ENCODE measurements at places on chromosomes 1 and 21.
A peak's percentile ranks its signal among the peaks of the same experiment; 100 is the strongest.

- DNase-seq, result no peak
These were observed 65.4 kb downstream of the FAM163A start for GRCh38 chr1:179808503-179808902.

GRCh38 chr1:26833432-26834405, 7.2 kb downstream of the ZDHHC18 start:
- DNase-seq, result peak; percentile 74

GRCh38 chr1:79295967-79296366, 289.4 kb upstream of the ADGRL4 start:
- DNase-seq, result no peak

GRCh38 chr1:202247837-202248795, 54.5 kb downstream of the LGR6 start:
- no peak for DNase-seq

GRCh38 chr1:42756956-42757891, 9.6 kb downstream of the P3H1 start:
- DNase-seq, result no peak

GRCh38 chr1:86515597-86515996, 31.3 kb upstream of the CLCA4 start:
- DNase-seq, result no peak

GRCh38 chr21:17979763-17980162, 160.6 kb upstream of the C21orf91 start:
- no peak for DNase-seq

DNA sequence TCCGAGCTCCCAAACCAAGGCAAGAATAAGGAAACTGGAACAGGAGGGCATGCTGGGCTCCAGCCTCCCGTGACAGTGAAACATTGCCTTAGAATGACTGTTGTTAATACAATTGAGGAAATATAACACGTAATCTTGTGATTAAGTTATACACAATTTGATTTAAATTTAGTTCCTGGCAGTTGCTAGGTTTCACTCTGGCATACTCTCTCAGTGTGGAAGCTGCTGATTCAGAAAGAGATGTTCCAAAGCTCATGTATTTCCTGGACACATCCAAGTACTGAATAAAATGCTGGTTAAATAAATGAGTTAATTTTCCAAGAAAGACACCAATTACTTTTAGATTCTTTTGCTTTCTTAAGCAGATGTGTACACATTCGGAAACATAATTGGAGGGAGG, 176.1 kb downstream of the GRIK1 start:
- DNase-seq, result no peak

DNA sequence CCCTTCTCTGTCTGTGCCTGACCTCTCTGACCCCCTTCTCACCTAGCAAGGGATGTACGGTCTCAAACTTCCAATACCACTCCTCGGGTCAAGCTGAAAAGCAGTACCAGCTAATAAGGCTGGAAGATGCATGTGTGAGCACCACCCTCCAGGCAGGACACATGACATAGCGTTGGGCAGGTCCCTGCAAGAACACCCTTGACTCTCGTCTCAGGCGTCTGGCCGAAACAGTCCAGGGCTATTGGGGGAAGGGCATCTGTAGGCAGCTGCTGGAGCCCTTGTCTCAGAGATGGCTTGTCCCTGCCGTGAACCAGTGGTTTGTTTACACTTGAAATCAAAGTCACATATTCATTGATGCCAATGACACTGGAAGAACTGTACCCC, 56.5 kb downstream of the CD46 start:
- no peak for DNase-seq

GRCh38 chr1:229907884-229908638, 159.0 kb upstream of the GALNT2 start:
- DNase-seq, result no peak

Data from stimulated activated CD8-positive, alpha-beta memory T cell treated with anti-CD3 and anti-CD28 coated beads, Interleukin-2, amount 100 ng/mL, for 1 hour (primary cell).